Activated CD8-positive, alpha-beta T cell treated with anti-CD3 and anti-CD28 coated beads for 36 hours (primary cell): ENCODE measurements at places on chromosomes 4 and X.

GRCh38 chr4:134762053-134762452 lies 560.5 kb upstream of the PABPC4L start:
- no peaks in the 10 kb centered on the region for H3K4me1 ChIP-seq
- no peak for DNase-seq
- no peak overlapping the region for H3K27ac ChIP-seq

DNA sequence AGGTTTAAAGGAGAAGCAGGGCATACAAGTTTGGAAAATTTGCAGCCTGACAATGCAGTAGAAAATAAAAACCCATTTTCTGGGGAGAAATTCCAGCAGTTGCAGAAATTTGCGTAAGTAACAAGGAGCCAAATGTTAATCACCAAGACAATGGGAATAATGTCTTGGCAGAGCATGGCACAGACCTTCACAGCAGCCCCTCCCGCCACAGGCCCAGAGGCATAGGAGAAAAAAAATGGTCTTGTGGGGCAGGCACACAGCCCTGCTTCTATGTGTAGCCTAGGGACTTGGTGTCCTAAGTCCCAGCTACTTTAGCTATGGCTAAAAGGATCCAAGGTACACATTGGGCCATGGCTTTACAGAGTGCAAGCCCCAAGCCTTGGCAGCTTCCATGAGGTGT lies 65.7 kb downstream of the SPOCK3 start:
- no peaks in the 10 kb centered on the region for H3K27me3 ChIP-seq
- H3K4me1 ChIP-seq, result no peaks in the 10 kb centered on the region
- DNase-seq, result no peak
- no peak overlapping the region for H3K4me3 ChIP-seq
- no peak overlapping the region for H3K27ac ChIP-seq

- no peak overlapping the region for H3K4me3 ChIP-seq
- H3K27ac ChIP-seq, result no peak overlapping the region
- DNase-seq, result no peak
- H3K4me1 ChIP-seq, result peaks cover 11% of the 10 kb centered on the region
- peaks cover 63% of the 10 kb centered on the region for H3K27me3 ChIP-seq
Measured at GRCh38 chrX:25016361-25016671, 551 bp upstream of the ARX start.

GRCh38 chr4:141801558-141801957 lies 165.2 kb downstream of the IL15 start:
- no peak overlapping the region for H3K27ac ChIP-seq
- H3K36me3 ChIP-seq, result no peaks in the 10 kb centered on the region
- H3K4me3 ChIP-seq, result no peak overlapping the region
- DNase-seq, result no peak

GRCh38 chrX:24099394-24099793 lies 44.6 kb downstream of the EIF2S3 start:
- no peaks in the 10 kb centered on the region for H3K27me3 ChIP-seq
- no peaks in the 10 kb centered on the region for H3K36me3 ChIP-seq
- no peak overlapping the region for H3K4me3 ChIP-seq

GRCh38 chrX:34612036-34612435 lies 45.0 kb downstream of the TMEM47 start:
- no peak for DNase-seq
- no peaks in the 10 kb centered on the region for H3K36me3 ChIP-seq
- H3K27me3 ChIP-seq, result no peaks in the 10 kb centered on the region
- no peaks in the 10 kb centered on the region for H3K4me1 ChIP-seq

DNA sequence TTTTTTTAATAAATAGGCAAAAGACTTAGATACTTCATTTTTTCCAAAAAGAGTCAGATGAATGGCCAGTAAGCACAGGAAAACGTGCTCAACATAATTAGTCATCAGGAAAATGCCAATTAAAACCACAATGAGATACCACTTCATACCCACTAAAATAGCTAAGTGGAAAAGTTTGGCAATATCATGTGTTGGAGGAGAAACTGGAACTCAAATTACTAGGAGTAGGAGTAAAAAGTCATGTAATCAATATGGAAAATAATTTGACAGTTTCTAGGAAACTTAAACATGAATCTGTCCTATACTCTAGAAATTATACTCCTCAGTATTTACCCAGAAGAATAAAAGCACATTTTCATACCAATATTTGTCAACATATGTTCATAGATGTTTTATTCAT lies 449.8 kb downstream of the INPP4B start:
- peak overlapping the region; percentile 92 for H3K27ac ChIP-seq
- peaks cover 81% of the 10 kb centered on the region for H3K4me1 ChIP-seq
- no peaks in the 10 kb centered on the region for H3K27me3 ChIP-seq
- peak overlapping the region; percentile 57 for H3K4me3 ChIP-seq
- no peak for DNase-seq
- peaks cover 84% of the 10 kb centered on the region for H3K36me3 ChIP-seq

DNA sequence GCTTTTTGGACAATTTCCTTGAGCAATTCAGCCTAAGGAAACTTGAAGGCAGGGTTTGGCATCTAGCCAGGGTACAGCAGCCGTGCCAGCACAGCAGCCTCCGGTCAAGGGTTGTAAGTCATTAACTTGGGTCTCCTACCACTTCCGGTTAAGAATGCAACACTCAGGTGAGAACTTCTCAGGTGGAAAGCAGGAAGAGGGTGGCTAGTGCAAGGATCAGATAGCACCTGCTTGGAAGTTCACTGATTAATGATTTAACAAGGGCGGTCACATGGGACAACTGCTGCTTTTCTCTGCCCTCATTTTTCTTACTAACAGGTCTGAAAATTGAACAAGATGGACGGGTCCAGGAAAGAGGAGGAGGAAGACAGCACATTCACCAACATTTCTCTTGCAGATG lies 30.1 kb upstream of the SCOC start:
- no peaks in the 10 kb centered on the region for H3K36me3 ChIP-seq
- H3K4me1 ChIP-seq, result peaks cover 4% of the 10 kb centered on the region
- no peak overlapping the region for H3K4me3 ChIP-seq
- peaks cover 14% of the 10 kb centered on the region for H3K27me3 ChIP-seq
- DNase-seq, result no peak

DNA sequence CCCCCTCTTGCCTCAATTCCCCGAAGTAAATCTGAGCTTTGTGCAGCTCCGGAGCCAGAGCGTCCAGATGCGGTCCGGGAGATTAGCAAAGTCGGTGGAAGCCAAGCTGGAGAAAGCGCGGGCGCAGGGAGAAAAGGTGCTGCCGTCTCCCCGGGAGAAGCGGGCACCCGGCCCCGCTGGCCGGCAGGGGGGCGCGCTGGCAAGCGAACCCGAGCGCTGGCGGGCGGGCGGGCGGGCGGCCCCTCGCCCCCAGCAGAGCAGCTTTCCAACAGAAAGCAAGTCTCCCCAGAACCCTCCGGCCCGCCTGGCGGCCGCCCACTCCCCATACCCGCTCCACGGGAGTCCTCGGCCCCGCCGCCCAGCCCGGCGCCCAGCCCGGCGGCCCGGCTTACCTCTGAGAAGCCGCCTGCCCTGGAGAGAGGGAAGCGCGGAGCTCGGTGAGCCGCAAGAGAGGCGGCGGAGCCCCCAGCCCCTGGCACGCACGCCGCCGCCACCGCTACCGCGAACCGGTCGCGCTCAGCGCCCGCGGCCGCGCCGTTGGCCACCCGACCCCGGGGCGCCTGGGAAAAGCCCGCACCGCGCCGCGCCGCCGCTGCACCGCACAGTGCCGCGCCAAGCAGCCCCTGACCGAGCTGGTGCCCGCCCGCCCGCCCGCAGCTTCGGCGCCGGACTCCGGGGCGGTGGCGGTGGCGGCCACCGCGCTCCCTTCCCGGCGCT lies 529 bp upstream of the CITED1 start:
- no peak overlapping the region for H3K27ac ChIP-seq
- peaks cover 21% of the 10 kb centered on the region for H3K4me1 ChIP-seq
- DNase-seq, result no peak
- peak overlapping the region; percentile 68 for H3K4me3 ChIP-seq
- H3K27me3 ChIP-seq, result peaks cover 52% of the 10 kb centered on the region

- no peak overlapping the region for H3K4me3 ChIP-seq
- H3K36me3 ChIP-seq, result no peaks in the 10 kb centered on the region
- H3K27me3 ChIP-seq, result no peaks in the 10 kb centered on the region
- DNase-seq, result no peak
Measured at GRCh38 chr4:179125870-179126269, 1683.6 kb upstream of the AGA start.

DNA sequence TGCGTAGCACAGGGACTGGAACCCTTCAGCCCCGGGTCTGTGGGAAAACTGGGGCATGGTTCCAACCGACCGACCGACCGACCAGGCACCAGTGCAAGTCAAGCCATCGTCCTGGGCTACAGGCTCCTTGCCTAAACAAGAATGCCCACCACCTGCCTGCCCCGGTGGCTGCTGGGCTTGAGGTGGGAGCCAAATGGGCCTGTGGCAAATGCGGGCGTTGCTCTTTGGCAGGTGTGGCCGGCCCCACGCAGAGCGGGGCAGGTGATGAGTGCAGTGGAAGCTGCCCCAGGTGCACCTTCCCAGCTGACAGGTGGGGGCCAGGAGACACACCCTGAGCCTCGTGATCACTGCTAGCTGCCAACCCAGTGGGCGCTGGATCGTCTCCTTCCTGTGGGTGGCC lies 77.9 kb downstream of the MTMR1 start:
- no peak overlapping the region for H3K4me3 ChIP-seq
- H3K36me3 ChIP-seq, result no peaks in the 10 kb centered on the region
- H3K27me3 ChIP-seq, result no peaks in the 10 kb centered on the region
- no peak overlapping the region for H3K27ac ChIP-seq
- no peak for DNase-seq

DNA sequence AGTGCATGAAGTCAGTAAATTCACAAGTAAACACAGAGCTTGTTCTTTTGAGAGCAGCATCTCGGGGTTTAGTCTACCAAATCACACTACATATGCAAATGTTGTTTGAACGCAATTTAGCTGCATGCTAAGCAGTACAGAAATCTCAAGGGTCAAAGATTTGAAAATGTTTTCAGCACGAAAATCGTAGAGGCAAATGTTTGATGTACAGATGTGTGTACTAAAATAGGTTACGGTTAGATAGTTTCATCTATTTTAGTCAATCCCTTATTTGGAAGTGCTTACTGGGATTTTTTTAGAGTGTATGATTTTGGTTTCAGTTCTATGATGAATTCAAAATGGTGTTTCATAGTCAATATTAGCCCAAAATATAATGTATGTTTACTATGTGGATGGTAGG lies 1928.2 kb upstream of the TENM3 start:
- no peaks in the 10 kb centered on the region for H3K36me3 ChIP-seq
- H3K4me3 ChIP-seq, result no peak overlapping the region
- no peak for DNase-seq
- H3K4me1 ChIP-seq, result no peaks in the 10 kb centered on the region

GRCh38 chr4:117481742-117482141 lies 396.4 kb upstream of the TRAM1L1 start:
- H3K36me3 ChIP-seq, result no peaks in the 10 kb centered on the region
- no peak overlapping the region for H3K27ac ChIP-seq

DNA sequence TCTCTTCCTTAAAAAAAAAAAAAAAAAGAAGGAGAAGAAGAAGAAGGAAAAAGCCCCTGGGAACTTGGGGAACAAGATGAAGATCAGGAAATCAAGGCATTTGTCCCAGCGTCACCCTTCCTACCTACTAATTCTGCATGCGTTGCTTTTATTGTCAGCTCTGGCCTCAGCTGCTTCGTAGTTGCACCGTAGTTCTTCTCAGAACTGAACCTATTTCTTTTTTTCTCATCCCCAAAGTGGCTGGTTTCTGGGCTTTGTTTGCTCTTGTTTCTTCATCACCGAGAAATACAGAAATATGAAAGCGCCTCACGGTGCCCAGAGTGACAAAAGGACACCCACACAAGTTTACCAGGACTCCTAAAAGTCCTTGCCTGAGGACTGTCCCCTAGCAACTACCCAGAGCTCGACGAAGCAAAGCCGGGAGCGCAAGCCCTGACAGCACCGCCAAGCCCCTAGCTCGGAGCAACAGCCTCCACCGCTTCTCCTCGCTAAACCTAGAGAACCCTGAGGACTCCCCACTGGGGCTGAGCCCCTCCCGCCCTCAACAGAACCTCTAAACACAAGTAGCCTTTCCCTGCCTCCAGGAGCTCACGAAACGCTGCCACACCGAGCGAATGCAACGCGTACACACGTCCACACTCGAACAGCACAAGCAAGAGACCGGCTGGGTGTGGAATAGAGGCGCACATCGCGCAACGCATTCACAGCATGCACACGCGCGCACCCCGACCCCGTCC lies 710 bp downstream of the PRKG2 start:
- peaks cover 12% of the 10 kb centered on the region for H3K4me1 ChIP-seq
- peaks cover 41% of the 10 kb centered on the region for H3K27me3 ChIP-seq
- no peak overlapping the region for H3K27ac ChIP-seq
- no peaks in the 10 kb centered on the region for H3K36me3 ChIP-seq
- peak overlapping the region; percentile 63 for H3K4me3 ChIP-seq

- H3K4me3 ChIP-seq, result no peak overlapping the region
- H3K27ac ChIP-seq, result no peak overlapping the region
- no peak for DNase-seq
- no peaks in the 10 kb centered on the region for H3K27me3 ChIP-seq
- H3K4me1 ChIP-seq, result peaks cover 11% of the 10 kb centered on the region
Measured at GRCh38 chr4:25786497-25787065, 76.2 kb downstream of the SEL1L3 start.

GRCh38 chr4:184477201-184477999 lies 3.0 kb upstream of the IRF2 start:
- H3K4me1 ChIP-seq, result peaks cover 39% of the 10 kb centered on the region
- H3K27me3 ChIP-seq, result no peaks in the 10 kb centered on the region
- DNase-seq, result peak; percentile 19
- H3K4me3 ChIP-seq, result peak overlapping the region; percentile 94
